GM12878 (cell line): ENCODE measurements at places on chromosomes 4 and X. TPM values are rescaled to one million over a fixed set of nuclear protein-coding genes. Genes with fewer than 3 reads are reported as not detected.

DNA sequence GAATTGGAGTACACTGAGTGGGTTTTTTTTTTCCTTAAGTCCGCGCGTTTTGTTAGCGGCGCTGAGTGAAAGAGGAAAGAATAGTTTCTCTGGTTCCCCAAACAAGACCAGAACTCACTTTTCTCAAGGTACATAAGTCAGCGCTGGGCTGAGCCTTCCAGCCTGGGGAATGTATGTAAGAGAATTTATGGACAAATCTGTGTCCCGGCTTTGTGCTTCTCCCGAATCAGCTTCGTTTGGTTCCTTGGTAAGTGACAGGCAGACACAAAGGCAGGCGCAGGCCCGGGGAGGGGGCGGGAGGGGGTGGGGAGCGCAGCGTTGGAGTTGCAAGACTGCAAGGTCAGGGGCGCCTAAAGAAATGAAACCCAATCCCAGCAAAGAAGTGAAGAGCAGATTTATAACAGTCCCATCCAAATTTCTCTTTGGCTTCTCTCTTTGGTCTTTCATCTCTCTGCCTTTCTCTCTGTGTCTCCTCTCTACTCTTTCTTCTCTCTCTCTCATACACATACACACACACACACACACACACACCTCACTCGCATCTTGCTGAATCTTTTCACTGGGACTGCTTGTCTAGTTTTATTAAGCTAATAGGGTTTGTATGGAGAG is 981 bp downstream of the TET2 start:
- no peak for DNase-seq

DNA sequence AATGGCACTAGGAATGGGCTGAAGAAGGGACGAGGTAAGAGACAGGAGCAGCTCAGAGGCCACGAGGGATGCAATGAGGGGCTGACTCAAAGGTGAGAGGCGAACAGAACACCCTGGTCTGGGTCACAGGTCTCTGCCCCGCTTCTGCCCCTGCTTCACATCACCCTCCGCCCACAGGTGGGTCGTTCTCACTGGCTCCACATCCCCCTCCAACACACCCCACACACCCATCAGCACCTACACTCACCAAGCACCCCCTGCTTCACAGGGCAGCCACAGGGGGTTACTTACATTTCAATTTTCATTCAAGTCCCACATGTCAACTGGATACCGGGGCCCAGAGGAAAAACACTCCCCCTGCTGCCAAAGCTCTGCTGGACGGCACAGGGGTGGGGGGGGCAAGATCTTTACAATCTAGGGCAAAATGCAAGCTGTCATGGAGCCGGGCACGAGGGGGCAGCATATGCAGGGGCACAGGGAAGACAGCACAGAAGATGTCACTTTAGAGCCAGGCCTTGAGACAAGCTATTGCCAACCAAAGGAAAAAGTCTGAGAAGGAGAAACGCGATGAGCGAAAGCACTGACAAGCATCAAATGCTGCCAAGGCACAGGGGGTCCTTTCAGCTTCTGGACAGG is 94.0 kb downstream of the AFAP1 start:
- DNase-seq = no peak

EIF1AX gene
- polyA plus RNA-seq = 249 and 251 TPM in 2 replicates

PTPN13 gene
- 25.1 and 30.5 TPM in 2 replicates for polyA plus RNA-seq

DNA sequence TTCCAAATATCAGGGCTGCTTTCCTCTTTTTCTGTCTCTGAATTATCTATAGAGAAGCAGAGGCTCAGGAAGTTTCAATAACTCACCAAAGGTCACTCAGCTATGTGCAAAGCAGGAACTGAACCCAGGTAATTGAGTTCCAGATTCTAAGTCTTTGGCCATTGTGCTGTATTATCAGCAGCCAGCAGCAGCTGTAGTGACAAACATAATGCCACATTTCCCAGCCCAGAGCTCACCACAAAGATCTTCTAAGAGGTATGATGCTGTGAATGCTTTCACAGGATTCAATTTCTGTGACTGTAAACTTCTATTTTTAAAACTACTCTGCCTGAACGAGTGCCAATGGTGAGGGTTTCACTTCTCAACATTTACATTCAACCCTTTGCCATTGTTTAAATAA is 56.4 kb downstream of the SPOCK3 start:
- DNase-seq = peak; percentile 8

- DNase-seq = no peak
Observed at GRCh38 chr4:153247116-153247490, 42.9 kb downstream of the TRIM2 start.

GRCh38 chrX:150192816-150193215 is 170.3 kb upstream of the MAMLD1 start:
- no peak for DNase-seq

ATP8A1 gene
- polyA plus RNA-seq = 14.6 and 18.5 TPM in 2 replicates

GRCh38 chr4:169958629-169959028 is 67.6 kb downstream of the MFAP3L start:
- DNase-seq = no peak
